OCI-LY7 (cell line): ENCODE measurements at places on chromosomes 13 and 19. TPM values are rescaled to one million over a fixed set of nuclear protein-coding genes. Genes with fewer than 3 reads are reported as not detected.

The SLC7A1 gene
- 130 and 141 TPM in 2 replicates for total RNA-seq

The LATS2 gene
- 1.3 TPM in 2 replicates for total RNA-seq

The IGFL2 gene
- total RNA-seq: not detected in 2 replicates

The PCDH9 gene
- total RNA-seq: 26.0 and 31.6 TPM in 2 replicates

The XAB2 gene
- 39.7 and 39.9 TPM in 2 replicates for total RNA-seq

The LACC1 gene
- 11.0 and 11.3 TPM in 2 replicates for total RNA-seq

The LAIR2 gene
- not detected in 2 replicates for total RNA-seq

The THSD1 gene
- not detected in 2 replicates for total RNA-seq

The ZNF234 gene
- total RNA-seq: not detected in 2 replicates

The STX10 gene
- 41.6 and 45.4 TPM in 2 replicates for total RNA-seq
